ENCODE measurements at places on chromosomes 7 and 10.
A peak's percentile ranks its signal among the peaks of the same experiment; 100 is the strongest.

- no peak for DNase-seq
Measured at GRCh38 chr7:121180436-121181063, 148.2 kb upstream of the WNT16 start.

- no peak for DNase-seq
Measured at GRCh38 chr7:5360971-5361370, 62.7 kb downstream of the TNRC18 start.

DNA sequence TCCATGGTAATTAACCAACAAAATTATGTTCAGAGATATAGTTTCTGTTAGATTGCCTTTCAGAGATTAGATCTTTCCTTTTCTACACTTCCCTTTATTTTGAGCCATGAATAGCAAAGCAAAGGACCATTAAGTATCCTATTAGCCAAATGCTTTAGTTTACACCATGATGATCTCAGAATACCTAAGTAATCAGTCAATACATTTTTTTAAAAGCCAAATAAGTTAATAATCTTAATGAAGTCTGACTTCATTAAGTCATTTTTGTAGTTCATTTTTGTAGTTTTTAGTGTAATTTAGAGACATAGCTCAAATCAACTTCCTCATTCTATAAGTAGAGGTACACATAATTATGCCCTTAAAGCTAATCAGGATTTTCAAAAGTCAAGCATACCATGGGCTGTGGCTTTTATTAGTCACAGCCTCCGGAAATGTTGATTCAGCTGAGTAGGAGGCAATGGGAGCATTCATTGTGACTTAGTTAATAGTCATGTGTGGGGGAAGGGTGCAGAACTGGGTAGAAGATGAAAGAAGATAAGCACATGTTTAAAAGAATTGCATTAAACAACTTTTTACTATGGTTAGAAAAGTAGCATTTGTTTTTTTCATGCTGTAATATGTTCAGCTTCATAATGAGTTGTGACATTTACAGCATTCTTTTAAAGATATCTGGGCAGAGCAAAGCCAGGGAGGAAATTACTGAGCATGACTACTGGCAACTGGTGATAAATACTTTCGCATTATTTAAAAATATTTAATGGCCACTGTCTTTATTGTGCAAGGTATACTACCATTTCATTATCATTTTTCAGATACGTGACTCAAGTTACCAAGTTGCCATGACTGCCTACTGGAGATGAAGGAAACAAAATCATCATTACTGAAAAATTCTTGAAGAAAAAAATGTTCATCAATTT, 57.3 kb upstream of the CCDC71L start:
- peak; percentile 68 for DNase-seq

- no peak for DNase-seq
Measured at GRCh38 chr7:5519515-5519928, 95.9 kb upstream of the TNRC18 start.

- no peak for DNase-seq
Measured at GRCh38 chr7:2036786-2037185, 196.0 kb downstream of the MAD1L1 start.

- no peak for DNase-seq
Measured at GRCh38 chr7:1883834-1884582, 213.9 kb downstream of the ELFN1 start.

GRCh38 chr10:62382831-62383230, 8.7 kb downstream of the ZNF365 start:
- DNase-seq = no peak

- DNase-seq = no peak
Measured at GRCh38 chr7:137296576-137296975, 47.0 kb downstream of the PTN start.

GRCh38 chr10:75358835-75359421, 42.6 kb downstream of the ZNF503 start:
- DNase-seq = no peak

DNA sequence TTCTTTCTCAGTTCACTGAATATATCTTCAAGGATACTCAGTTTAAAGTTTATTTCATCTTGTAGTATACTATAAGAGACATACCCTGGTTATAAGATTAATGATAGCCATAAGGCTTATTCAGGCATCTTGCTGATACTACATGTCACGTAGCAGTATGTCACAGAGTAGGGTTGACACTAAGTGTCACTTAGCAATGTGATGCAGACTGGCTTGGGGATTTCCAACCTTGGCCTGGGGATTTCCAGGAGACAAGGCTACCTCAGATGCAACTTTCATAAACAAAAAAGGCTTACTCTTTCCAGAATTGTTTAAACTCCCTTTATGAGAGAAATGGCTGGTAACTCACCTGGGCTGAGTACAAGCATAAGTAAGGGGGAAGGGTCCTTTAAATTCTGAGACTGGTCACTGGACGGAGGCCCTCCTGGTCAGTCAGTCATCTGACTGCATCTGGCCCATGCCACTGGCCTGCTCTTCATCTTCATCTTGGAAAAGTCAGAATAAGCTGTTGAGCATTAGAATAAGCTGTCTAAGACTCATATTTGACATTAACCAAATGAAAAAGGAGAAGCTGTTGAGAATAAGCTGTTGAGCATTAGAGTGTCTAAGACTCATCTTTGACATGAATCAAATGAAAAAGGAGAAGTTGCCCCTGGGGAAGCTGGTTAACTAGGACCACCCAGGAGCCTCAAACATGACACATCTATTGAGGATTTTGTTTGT, 9.5 kb downstream of the SLC13A1 start:
- DNase-seq = no peak

- no peak for DNase-seq
Measured at GRCh38 chr10:88927416-88927690, 25.2 kb downstream of the ACTA2 start.

- DNase-seq = no peak
Measured at GRCh38 chr7:98774884-98775283, 94.9 kb downstream of the TMEM130 start.

- DNase-seq = no peak
Measured at GRCh38 chr10:59904426-59905065, 1.8 kb downstream of the CCDC6 start.

DNA sequence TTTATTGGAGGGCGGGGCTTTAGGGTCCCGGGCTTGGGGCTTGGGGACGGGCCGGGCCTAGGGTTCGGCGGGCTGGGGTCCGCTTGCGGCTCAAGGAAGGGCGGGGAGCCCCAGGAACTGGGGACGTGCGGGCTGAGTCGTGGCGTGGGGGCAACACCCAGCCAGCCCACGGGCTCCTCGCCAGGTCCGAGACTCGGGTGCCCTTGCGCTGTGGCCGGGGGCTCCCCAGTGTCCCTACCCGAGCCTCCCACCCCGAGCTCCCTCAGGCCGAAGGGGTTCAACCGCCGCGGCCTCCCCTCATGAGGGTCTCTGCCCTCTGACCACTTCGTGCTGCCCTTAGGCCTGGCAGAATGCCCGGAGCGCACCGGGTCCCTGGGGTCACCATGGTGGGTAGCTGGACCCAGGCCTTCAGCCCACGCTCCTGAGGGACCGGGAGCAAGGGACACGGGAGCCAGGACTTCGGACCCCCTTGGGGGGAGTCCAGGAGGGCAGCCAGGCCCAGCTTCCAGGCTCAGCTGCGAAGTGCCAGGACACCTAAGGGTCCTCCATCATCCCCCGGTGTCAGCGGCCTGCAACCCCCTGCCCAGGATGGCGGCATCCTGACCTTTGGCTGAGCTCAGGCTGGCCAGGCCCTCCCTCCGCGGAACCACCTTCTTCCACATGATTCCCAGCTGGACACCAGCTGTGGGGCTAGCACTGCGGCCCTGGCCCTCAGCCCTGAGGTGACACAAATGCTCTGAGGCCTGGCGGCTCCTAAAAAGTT, 524 bp upstream of the FUOM start:
- no peak for DNase-seq

DNA sequence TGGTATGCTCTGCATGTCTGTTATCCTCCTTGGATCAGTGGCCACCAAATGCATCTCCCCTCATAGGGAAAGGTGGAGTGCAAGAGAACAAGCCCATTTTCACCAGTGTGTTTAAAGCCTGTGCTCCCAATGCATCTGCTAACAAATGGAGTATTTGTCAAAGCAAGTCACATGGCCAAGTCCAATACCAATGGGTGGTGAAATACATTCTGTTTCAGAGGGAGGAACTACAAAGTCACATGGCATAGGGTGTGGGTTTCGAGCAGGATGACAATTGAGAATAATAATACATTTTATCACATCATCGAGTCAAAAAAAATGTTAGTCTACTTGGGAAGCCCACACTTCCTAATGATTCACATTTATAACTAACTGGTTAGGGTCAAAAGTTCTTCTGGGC, 62.7 kb downstream of the SUGCT start:
- DNase-seq = no peak

DNA sequence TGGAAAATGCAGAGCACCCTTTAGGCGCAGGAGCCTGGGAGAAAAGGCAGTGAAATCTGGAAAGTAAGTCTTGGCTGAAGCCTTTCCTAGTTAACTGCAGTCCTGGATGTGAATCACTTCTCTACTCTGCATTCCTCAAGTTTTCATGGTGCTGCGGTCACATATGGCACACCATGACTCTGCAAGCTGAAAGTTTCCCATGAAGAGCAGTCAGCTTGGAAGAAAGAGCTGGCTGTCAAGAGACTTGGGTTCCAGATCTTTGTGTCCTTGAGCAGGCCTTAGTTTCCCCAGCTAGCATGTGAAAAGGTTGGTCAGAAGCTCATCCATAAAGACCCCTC, 548.3 kb downstream of the SORCS3 start:
- DNase-seq = no peak

- DNase-seq = no peak
Measured at GRCh38 chr7:13050703-13051102, 363.3 kb downstream of the ARL4A start.

GRCh38 chr7:48101968-48102367, 12.9 kb downstream of the UPP1 start:
- DNase-seq = peak; percentile 20

GRCh38 chr7:44102846-44103565, 1.1 kb upstream of the AEBP1 start:
- no peak for DNase-seq

GRCh38 chr10:77097625-77098024, 540.0 kb downstream of the KCNMA1 start:
- DNase-seq = no peak

DNA sequence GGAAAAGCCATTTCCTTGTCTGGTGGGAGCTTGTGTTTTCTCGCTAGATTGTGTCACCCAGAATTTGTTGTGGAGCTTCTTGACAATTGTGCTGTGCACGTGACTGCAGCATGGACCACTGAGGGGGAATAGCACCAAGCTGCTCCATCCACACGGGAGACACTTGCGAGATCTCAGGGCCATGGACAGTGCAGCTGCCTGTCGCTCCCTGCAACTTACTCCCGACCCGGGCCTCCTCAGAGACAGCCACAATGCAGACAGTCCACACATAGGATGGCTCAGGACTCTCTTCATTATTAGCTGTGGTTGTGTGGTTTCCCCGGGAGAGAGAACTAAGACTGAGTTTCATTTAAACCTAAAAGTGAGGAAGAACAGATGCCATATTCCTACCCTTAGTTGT, 673.2 kb upstream of the GALNT17 start:
- DNase-seq = no peak

GRCh38 chr7:91568138-91568537, 303.9 kb downstream of the FZD1 start:
- DNase-seq = no peak

- no peak for DNase-seq
Measured at GRCh38 chr10:53598914-53599313, 826.3 kb upstream of the MBL2 start.

GRCh38 chr7:156499247-156499881, 141.2 kb upstream of the RNF32 start:
- no peak for DNase-seq

DNA sequence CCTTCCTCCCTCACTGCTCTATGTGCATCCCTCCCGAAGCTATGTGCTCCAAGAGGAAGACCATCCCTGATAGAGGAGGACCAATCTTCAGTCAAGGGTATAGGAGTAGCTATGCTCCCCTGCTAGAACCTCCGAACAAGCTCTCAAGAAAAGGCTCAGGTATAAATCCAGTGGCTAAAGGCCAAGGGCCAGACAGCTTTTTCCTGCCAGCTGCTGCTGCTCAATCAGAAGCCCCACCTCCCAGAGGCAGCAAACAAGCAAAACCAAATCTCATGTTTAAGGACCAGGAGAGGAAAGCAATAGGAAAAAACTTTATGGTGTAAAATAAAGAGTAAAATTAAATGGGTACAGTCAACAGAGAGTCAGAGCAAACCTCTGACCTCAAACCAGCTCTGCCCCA, 187.2 kb downstream of the FGFR2 start:
- DNase-seq = no peak

GRCh38 chr7:17297243-17297642, 1.2 kb upstream of the AHR start:
- DNase-seq = no peak

GRCh38 chr10:131700032-131700431, 200.8 kb upstream of the PPP2R2D start:
- DNase-seq = no peak

DNA sequence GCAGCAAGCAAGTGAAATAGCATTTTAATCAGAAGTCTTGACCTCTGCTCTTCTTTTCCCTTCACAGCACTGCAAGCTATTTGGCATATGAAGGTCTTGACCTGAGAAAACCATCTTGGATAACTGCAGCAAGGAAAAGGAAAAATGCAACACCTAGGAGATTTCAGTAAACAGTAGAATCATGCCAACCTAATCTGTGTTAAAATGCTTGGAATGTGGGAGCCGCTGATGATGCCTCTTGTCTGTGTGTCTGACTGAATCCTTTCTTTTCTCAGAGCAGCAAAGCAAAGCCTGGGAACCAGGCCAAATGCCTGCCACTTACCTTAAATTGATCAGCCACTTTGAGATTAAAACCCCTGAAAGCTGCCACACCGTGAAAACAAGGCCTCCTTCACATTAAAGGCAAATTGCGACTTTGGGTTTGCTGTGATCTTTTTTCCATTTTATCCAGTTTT, 80.4 kb upstream of the CDK6 start:
- DNase-seq = no peak

DNA sequence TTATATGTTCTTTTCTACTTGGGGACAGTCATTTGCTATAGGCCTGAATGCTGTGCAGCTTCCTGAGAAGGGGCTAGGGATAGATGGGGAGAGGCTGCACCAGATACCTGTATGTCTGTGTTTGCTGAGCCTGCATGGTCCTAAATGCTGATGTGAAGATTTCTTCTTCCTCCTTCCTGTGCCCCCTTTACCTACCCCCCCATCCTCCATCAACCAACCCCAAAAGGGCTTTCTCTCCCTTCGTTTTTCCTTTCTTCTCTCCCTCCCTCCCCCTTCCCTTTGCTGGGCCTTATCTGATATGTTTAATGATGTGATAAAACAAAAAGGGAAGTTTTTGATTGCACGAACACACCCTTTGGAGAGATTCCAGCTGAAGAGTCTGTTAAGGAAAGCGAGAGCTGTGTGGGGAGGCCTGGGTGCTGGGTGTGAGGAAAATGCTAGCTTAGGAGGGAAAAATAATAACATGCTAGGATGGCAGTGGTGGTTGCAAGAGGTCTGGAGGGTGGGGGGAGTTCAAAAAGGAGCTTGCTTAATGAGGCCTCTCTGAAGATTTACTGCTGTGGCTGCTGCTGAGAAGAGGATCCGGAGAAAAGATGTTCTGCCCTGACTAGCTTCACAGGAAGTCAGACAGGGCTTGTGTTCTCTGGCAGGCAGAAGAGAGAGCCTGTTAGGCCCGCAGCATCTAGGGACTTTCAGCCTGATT, 101.8 kb downstream of the SAMD9 start:
- no peak for DNase-seq

GRCh38 chr7:69825113-69825972, 227.1 kb downstream of the AUTS2 start:
- DNase-seq = no peak

GRCh38 chr10:42367532-42368230, 270.7 kb downstream of the ZNF33B start:
- DNase-seq = peak; percentile 43
